ENCODE measurements at places on chromosomes 5 and 9. TPM values are rescaled to one million over a fixed set of nuclear protein-coding genes. Genes with fewer than 3 reads are reported as not detected.
A peak's percentile ranks its signal among the peaks of the same experiment; 100 is the strongest.

- no peaks in the 10 kb centered on the region for H3K4me1 ChIP-seq
- no peak for DNase-seq
- no peak overlapping the region for H3K4me3 ChIP-seq
- H3K27me3 ChIP-seq: no peaks in the 10 kb centered on the region
Observed at GRCh38 chr5:167012123-167013034, 1279.1 kb upstream of the WWC1 start.

DNA sequence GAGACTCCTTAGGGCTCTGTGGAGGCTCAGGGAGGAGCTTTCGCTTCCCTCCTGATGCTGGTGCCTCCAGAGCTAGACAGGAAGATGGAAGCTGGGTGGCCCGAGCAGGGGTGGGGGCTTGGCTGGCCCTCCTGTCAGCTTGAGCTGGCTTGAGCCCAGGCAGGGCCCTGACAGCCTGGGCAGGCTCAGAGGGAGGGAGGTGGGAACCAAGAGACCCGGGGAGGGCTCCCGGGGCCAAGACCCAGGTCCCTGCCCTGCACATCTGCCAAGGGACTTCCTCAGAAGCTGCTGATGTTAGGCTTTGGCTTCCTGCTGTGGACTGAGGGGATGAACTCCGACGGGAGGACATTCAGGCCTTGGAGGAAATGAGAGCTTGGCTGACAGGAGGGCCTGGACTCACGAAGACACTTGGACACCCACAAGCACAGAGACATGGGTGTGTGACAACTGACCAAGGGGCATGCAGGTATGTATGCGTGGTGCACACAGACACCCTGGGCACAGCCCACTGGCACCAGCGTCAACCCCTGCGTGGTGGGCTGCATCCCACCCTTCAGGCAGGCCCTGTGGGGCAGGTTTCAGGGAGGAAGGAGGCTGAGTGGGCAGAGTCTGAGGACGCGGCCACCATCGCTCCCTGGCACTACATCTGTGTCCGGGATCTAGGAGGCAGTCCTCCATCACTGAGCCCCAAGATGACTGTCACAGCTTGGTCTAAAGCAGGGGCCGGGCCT is 1.7 kb upstream of the LTC4S start:
- H3K4me1 ChIP-seq: peaks cover 57% of the 10 kb centered on the region
- no peaks in the 10 kb centered on the region for H3K36me3 ChIP-seq
- H3K27me3 ChIP-seq: no peaks in the 10 kb centered on the region

DNA sequence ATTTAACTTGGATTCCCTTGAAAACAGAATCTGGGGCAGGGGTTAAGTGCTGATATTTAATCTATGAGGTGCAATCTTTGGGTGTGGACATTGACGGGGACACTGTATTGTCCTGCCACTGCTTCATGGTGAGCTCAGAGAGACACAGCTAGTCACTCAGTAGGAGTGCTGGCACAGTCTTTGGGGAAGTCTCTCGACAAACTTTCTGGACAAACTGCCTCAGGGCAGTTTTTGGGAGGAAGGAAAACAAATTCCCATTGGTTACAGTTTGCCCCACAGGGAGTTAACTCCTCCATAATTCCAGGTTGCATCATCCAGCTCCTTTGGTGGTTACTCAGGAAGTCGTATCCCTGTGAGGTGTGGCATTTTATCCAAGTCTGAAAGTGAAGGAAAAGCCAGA is 17.9 kb downstream of the HNRNPK start:
- H3K27ac ChIP-seq: no peak overlapping the region
- H3K27me3 ChIP-seq: no peaks in the 10 kb centered on the region
- no peaks in the 10 kb centered on the region for H3K4me1 ChIP-seq
- H3K36me3 ChIP-seq: no peaks in the 10 kb centered on the region
- DNase-seq: no peak

DNA sequence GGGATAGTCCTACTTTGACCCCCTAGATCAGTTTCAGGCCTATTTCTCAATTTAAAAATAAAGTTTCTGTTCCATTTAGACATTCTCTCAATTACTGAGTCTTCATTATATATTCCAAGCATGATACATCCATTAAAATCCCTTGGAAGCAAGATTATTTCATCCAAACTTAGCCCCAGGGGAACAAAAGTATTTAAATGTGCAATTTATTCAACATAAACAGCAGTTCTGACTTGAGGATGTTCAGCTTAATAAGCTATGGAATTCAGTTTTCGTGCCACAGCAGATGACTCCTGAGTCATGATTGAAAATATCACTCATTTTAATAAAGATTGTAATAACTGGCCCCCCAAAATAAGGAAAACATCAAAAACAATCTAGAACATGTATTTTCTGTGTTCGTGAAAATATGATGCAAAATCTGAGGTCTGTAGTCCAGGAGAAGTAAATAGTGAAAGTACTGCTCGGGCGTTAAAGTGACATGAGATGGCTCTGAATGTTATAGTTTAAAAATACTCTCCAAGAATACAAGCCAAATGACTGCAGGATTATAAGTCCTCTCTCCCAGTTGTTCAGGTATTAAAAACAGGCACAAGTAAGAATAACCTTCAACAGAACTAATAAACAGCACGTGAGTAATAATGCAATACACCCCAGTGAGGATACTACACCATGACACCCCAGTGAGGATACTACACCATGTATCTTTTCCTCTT is 67.1 kb downstream of the RETREG1 start:
- H3K4me1 ChIP-seq: no peaks in the 10 kb centered on the region
- H3K27me3 ChIP-seq: no peaks in the 10 kb centered on the region
- DNase-seq: no peak
- no peak overlapping the region for H3K27ac ChIP-seq

- H3K27ac ChIP-seq: no peak overlapping the region
- H3K4me1 ChIP-seq: no peaks in the 10 kb centered on the region
- no peak overlapping the region for H3K4me3 ChIP-seq
- H3K27me3 ChIP-seq: no peaks in the 10 kb centered on the region
- DNase-seq: no peak
Observed at GRCh38 chr5:131899686-131900085, 45.8 kb downstream of the MEIKIN start.

DNA sequence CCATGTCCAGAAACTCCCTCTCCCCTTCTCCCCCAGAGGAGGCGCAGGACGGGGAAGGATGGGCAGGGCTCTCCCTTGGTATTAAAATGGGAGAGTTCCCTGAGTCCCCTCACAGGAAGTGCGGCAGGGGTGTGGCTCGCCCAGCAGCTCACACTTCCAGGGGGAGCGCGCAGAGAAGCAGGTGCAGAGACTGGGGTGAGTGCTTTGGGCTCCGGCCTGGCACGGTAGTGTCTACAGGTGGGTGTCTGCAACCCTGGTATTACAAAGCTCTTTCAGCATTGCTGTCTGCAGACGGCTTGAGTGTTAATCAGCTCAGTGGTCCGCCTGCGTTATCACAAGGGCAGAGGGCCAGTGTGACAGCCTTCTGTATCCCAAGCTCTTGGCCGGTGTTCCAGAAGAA is 114.9 kb upstream of the FBXL7 start:
- H3K36me3 ChIP-seq: no peaks in the 10 kb centered on the region
- no peaks in the 10 kb centered on the region for H3K4me1 ChIP-seq
- H3K4me3 ChIP-seq: no peak overlapping the region
- DNase-seq: no peak
- no peak overlapping the region for H3K27ac ChIP-seq

- no peak for DNase-seq
- no peak overlapping the region for H3K27ac ChIP-seq
- no peaks in the 10 kb centered on the region for H3K36me3 ChIP-seq
- no peaks in the 10 kb centered on the region for H3K27me3 ChIP-seq
- peaks cover 10% of the 10 kb centered on the region for H3K4me1 ChIP-seq
- no peak overlapping the region for H3K4me3 ChIP-seq
Observed at GRCh38 chr9:4967523-4967922, 17.5 kb upstream of the JAK2 start.

- no peaks in the 10 kb centered on the region for H3K27me3 ChIP-seq
- H3K36me3 ChIP-seq: no peaks in the 10 kb centered on the region
- H3K4me3 ChIP-seq: no peak overlapping the region
- DNase-seq: no peak
- H3K4me1 ChIP-seq: no peaks in the 10 kb centered on the region
Observed at GRCh38 chr9:131178926-131179325, 53.5 kb downstream of the NUP214 start.

GRCh38 chr9:88663771-88664419 is 128.9 kb downstream of the NXNL2 start:
- no peak overlapping the region for H3K4me3 ChIP-seq
- H3K27ac ChIP-seq: no peak overlapping the region
- no peaks in the 10 kb centered on the region for H3K27me3 ChIP-seq
- DNase-seq: peak; percentile 34
- H3K36me3 ChIP-seq: no peaks in the 10 kb centered on the region

- H3K4me1 ChIP-seq: peaks cover 24% of the 10 kb centered on the region
- H3K27me3 ChIP-seq: no peaks in the 10 kb centered on the region
- H3K27ac ChIP-seq: no peak overlapping the region
- no peaks in the 10 kb centered on the region for H3K36me3 ChIP-seq
- no peak for DNase-seq
Observed at GRCh38 chr9:72597601-72598000, 76.2 kb downstream of the TMC1 start.

DNA sequence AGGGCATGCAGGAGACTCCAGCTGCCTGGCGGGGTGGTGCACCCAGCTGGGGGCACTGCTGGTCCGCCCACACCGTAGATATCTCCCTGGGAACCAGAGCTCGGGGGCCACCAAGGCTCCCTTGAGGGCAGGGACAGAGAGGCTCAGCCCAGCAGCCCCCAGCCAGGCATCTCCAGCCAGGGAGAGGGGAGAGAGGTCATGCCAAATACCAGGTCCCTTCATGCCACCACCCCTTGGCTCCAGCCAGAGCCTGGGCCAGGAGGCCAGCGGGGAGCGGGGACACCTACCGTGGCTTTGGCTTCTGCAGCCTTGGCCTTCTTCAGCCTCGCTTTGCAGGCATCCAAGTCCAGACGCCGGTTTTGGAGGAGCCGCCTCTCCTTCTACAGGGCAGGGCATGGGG is 14.0 kb downstream of the SH3GLB2 start:
- no peaks in the 10 kb centered on the region for H3K4me1 ChIP-seq
- no peak for DNase-seq
- H3K27me3 ChIP-seq: no peaks in the 10 kb centered on the region
- no peaks in the 10 kb centered on the region for H3K36me3 ChIP-seq

- H3K27ac ChIP-seq: no peak overlapping the region
- H3K4me3 ChIP-seq: no peak overlapping the region
- no peak for DNase-seq
- no peaks in the 10 kb centered on the region for H3K27me3 ChIP-seq
Observed at GRCh38 chr5:73823508-73823925, 197.5 kb downstream of the ARHGEF28 start.

The FOXI1 gene
- not detected for total RNA-seq

The PCDHB10 gene
- 1.5 TPM for total RNA-seq

The DROSHA gene
- 46.6 TPM for total RNA-seq

The ZNF608 gene
- total RNA-seq: 21.9 TPM

The LAMC3 gene
- 25.5 TPM for total RNA-seq

The TEX10 gene
- total RNA-seq: 10.5 TPM

The CNTFR gene
- total RNA-seq: 0.90 TPM
